Uterine smooth muscle cell (primary cell): ENCODE measurements at places on chromosomes 1 and 21. TPM values are rescaled to one million over a fixed set of nuclear protein-coding genes. Genes with fewer than 3 reads are reported as not detected.

Gene TMEM82
- total RNA-seq = not detected in 2 replicates

Gene LY9
- total RNA-seq = not detected in 2 replicates

Gene GIPC2
- total RNA-seq = 0.11 and 0.12 TPM in 2 replicates

Gene MDM4
- total RNA-seq = 37.6 and 40.5 TPM in 2 replicates

Gene CHML
- total RNA-seq = 13.4 and 20.4 TPM in 2 replicates

Gene ZNF695
- 2.2 and 4.0 TPM in 2 replicates for total RNA-seq

Gene SLC6A17
- 1.7 and 2.4 TPM in 2 replicates for total RNA-seq

Gene LDLRAD1
- under 0.01 TPM in 1 of 2 replicates, not detected in the other for total RNA-seq

Gene OLFM3
- total RNA-seq = not detected in 2 replicates

Gene ADAM30
- not detected in 2 replicates for total RNA-seq

Gene SPATA46
- total RNA-seq = 0.12 TPM in 1 of 2 replicates, not detected in the other

Gene FASLG
- total RNA-seq = not detected in 2 replicates

Gene MYBPH
- 0.11 and 0.75 TPM in 2 replicates for total RNA-seq

Gene IFI44L
- total RNA-seq = 2.7 and 4.5 TPM in 2 replicates

Gene PLPPR4
- total RNA-seq = 0.22 and 0.25 TPM in 2 replicates

Gene RIPK4
- not detected in 2 replicates for total RNA-seq

Gene LCE2A
- total RNA-seq = 0.25 and 2.2 TPM in 2 replicates

Gene GBP2
- total RNA-seq = 25.2 and 31.6 TPM in 2 replicates

Gene SPRR2G
- total RNA-seq = not detected in 2 replicates

Gene ZNF697
- total RNA-seq = 19.9 and 25.9 TPM in 2 replicates

Gene TTLL10
- 0.12 TPM in 1 of 2 replicates, not detected in the other for total RNA-seq

Gene OR6N1
- total RNA-seq = not detected in 2 replicates

Gene IFI6
- total RNA-seq = 8.9 and 25.4 TPM in 2 replicates

Gene CYP2J2
- 0.12 and 0.33 TPM in 2 replicates for total RNA-seq

Gene GLUL
- total RNA-seq = 232 and 288 TPM in 2 replicates

Gene HJV
- not detected in 2 replicates for total RNA-seq

Gene CELF3
- total RNA-seq = not detected in 2 replicates

Gene RAB4A
- total RNA-seq = 19.8 and 26.4 TPM in 2 replicates

Gene HPCA
- total RNA-seq = not detected in 2 replicates

Gene AGTRAP
- total RNA-seq = 51.0 and 59.9 TPM in 2 replicates

Gene RBBP4
- 104 and 105 TPM in 2 replicates for total RNA-seq

Gene CYP4A11
- total RNA-seq = not detected in 2 replicates

Gene ERICH3
- total RNA-seq = not detected in 2 replicates

Gene PER3
- total RNA-seq = 8.7 and 9.2 TPM in 2 replicates

Gene KRTAP20-4
- total RNA-seq = not detected in 2 replicates

Gene RAB42
- total RNA-seq = 2.3 and 3.2 TPM in 2 replicates

Gene OR14C36
- not detected in 2 replicates for total RNA-seq

Gene DHDDS
- total RNA-seq = 61.7 and 69.5 TPM in 2 replicates

Gene MNDA
- total RNA-seq = not detected in 2 replicates

Gene CFH
- 51.7 and 62.7 TPM in 2 replicates for total RNA-seq

Gene CDC73
- total RNA-seq = 23.7 and 30.6 TPM in 2 replicates

Gene HSPB7
- total RNA-seq = 2.3 and 13.5 TPM in 2 replicates

Gene ITPKB
- total RNA-seq = 10.1 and 11.1 TPM in 2 replicates

Gene SH3D21
- 3.1 and 6.2 TPM in 2 replicates for total RNA-seq

Gene SELL
- total RNA-seq = under 0.01 and 0.12 TPM in 2 replicates

Gene TNFRSF9
- total RNA-seq = under 0.01 TPM in 1 of 2 replicates, not detected in the other
